SK-MEL-5 (cell line): ENCODE measurements at places on chromosomes 3 and 15.
A peak's percentile ranks its signal among the peaks of the same experiment; 100 is the strongest.

- no peak for DNase-seq
Measured at GRCh38 chr3:119627461-119627860, 29.8 kb downstream of the PLA1A start.

GRCh38 chr15:41606997-41607396 lies 48.0 kb downstream of the TYRO3 start:
- no peak for DNase-seq

DNA sequence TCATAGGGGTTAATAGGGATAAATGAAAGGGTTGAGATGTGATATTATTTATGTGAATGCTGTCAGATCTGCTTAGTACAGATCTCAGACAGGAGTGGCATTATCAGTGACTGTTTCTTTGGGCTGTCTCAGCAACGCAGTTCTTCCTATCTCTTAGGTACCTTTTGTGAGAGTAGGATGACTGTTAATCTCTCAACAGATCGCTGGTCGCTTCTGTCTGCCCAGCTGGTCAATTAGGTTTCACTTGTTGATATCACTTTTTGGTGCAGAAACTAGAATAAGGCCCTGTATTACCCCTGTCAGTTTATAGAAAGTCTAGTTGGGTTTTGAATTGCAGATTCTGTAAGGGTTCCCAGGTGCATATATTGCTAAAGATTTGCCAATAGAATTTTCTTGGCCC lies 16.5 kb downstream of the DIS3L start:
- DNase-seq: no peak

DNA sequence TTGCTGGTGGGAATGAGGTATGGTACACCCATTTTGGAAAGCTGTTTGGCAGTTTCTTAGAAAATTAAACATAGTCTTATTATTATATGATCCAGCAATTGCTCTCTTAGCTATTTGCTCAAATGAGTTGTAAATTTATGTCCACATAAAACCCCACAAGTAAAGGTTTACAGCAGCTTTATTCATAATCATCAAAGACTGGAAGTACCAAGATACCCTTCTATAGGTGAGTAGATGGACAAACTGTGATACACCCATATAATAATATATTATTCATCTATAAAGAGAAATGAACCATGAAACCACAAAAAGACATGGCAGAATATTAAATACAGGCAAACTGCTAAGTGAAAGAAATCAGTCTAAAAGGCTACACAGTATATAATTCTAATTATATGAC lies 344.7 kb upstream of the CDIN1 start:
- no peak for DNase-seq

GRCh38 chr3:71708476-71709105 lies 16.6 kb downstream of the EIF4E3 start:
- no peak for DNase-seq

DNA sequence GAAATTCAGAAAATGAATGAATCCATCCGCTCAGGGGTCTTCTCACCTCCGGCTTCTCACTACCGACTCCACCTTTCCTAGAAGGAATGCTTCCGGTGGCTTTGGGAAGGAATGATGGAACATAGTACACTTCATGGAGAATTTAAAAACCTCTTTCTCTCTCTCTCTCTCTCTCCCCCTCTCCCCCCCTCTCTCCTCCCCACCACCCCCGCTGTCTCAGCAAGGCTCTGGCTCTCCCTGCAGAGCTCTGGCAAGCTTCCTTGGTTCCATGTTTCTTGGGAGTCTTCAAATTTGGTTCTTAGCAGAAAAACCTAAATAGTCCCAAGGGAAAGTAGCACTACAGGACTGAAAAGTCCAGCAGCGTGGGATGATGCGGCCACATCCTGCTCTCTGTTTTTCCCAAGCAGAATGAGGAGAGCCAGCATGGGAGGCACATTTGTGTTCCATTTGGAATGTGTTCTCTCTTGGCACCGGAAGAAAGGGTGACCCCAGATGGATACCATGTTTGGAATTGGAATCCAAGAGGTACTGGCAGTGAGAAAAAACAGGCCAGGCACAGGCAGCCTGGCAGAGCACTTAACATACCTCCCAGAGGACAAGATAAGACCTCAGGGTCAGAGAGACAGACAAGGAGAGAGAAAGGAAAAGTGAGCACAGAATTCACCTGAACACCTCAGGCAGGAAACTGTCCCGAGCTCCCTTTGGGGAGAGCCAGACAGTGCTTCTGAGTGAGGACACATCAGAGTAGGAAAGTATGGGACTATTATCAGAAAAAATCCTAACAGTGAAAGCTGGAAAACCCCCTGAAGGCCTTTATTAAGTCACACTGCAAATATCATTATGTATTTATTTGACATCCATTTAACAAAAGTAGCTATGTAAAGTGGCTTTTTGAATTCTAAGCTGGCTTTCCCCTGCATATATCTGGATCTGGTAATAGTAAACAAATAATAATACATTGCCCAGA lies at the start of gene POPDC2:
Gene POPDC2 (minus strand): TSS at position 116 of the 967 bp plus-strand sequence. CDS start 166 bp downstream, outside the sequence.
- no peak for DNase-seq

DNA sequence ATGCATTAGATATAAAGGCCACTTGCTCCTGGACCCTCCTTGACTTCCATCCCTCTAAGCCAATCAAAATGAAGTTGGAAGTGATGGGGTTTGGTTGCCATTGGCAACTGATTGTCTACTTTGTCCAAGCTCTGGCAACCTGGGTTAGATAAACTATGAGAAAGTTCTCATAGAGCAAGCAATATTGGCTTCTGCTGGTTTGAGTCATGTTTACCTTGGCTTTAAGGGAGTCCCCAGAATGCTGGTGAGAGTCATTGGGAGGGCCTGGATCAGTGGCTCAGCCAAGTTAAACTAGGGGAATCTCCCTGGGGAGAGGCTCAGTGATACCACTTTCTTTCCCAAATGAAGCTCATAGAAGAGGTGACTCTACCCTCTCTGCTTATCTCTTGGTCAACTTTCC lies 176.3 kb upstream of the ROPN1 start:
- DNase-seq: no peak

GRCh38 chr15:89167267-89168176 lies 53.9 kb downstream of the RLBP1 start:
- no peak for DNase-seq

- peak; percentile 70 for DNase-seq
Measured at GRCh38 chr15:62112616-62113593, 46.1 kb downstream of the C2CD4A start.

GRCh38 chr3:58704745-58705144 lies 38.2 kb upstream of the FAM3D start:
- DNase-seq: no peak

DNA sequence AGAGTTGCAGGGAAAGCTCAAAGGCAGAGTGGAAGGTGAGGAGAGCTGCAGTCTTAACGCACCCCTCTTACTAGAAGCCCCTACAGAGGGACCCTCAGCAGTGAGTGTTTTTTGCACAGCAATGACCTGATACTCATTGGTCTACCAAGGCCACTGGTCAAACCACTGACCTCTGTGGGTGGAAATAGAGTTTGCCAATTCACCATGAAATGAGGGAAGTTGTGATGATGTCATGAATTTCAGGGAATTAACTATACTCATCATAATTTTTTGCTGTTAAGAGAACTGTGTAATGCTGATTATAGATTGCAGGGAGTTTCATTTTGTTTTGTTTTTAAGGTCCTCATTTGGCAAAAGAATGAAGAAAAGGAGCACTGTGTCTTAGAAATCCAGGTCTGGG lies 101.7 kb upstream of the SMAD3 start:
- DNase-seq: no peak

- peak; percentile 32 for DNase-seq
Measured at GRCh38 chr3:194514626-194515025, 27.8 kb upstream of the ATP13A3 start.

GRCh38 chr15:98860281-98861041 lies 147.1 kb downstream of the PGPEP1L start:
- no peak for DNase-seq

GRCh38 chr3:195248281-195248680 lies 22.7 kb downstream of the XXYLT1 start:
- DNase-seq: no peak

DNA sequence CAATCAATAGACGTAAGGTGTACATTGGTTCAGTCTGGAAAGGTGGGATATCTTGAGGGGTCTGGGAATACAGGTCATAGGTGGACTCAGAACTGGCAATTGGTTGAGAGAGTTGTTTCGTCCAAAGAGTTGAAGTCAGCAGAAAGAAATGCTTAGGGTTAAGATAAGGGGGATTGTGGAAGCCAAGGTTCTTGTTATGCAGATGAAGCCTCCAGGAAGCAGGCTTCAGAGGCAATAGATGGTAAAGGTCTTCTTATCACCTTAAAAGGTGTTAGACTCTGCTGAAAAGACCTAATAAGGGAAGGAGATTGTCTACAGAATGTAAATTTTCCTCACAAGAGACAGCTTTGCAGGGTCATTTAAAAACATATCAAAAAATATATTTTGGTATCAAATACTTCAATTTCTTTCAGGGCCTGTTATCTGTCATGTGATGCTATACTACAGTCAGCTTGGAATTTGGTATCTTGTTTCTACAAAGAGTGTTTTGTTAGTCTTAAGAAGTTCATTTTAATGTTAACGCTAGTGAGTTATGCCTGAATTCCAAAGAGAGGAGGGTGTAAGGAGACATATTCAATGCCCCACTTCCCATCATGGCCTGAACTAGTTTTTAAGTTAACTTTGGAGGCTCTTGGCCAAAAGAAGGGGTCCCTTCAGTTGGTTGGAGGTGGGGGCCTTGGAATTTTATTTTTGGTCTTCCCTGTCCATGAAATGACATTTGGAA lies 378.2 kb upstream of the ROBO2 start:
- DNase-seq: peak; percentile 14

GRCh38 chr3:127173516-127174166 lies 19.3 kb upstream of the PRR23E start:
- DNase-seq: no peak

DNA sequence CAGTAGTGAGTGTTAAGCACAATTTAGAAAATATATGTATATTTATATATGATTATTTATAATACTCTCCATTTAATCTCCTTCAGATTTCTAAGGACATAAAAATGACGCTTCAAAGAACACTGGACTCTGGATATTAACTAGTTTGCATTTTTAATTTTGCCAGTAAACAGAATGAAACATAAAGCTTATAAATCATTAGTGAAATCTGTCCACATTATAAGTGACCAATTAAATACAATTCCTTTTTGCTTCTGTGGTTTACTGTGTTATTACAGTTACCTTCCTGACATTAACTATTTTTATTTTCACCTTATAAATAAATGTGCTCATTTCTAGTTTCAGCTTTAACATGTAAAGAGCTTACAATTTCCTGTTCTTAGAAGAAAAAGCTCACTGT lies 1081.1 kb upstream of the EPHA6 start:
- DNase-seq: no peak
